ENCODE measurements at places on chromosomes 5 and 9. TPM values are rescaled to one million over a fixed set of nuclear protein-coding genes. Genes with fewer than 3 reads are reported as not detected.

The CORO2A gene
- 19.8 TPM for total RNA-seq

The C9orf50 gene
- total RNA-seq = not detected

The PRLR gene
- 22.2 TPM for total RNA-seq

The PLK2 gene
- total RNA-seq = 15.1 TPM

The HDAC3 gene
- total RNA-seq = 84.0 TPM

The HRH2 gene
- not detected for total RNA-seq
